ENCODE measurements at places on chromosomes 7 and 10. TPM values are rescaled to one million over a fixed set of nuclear protein-coding genes. Genes with fewer than 3 reads are reported as not detected.

CRHR2 gene
- 0.60 TPM for total RNA-seq

CHRM2 gene
- total RNA-seq = 1.4 TPM

FAM25A gene
- not detected for total RNA-seq

CHST3 gene
- 28.3 TPM for total RNA-seq
